ENCODE measurements at places on chromosomes 3 and 15.
A peak's percentile ranks its signal among the peaks of the same experiment; 100 is the strongest.

GRCh38 chr3:32109256-32109655, 2.8 kb downstream of the GPD1L start:
- DNase-seq = no peak

DNA sequence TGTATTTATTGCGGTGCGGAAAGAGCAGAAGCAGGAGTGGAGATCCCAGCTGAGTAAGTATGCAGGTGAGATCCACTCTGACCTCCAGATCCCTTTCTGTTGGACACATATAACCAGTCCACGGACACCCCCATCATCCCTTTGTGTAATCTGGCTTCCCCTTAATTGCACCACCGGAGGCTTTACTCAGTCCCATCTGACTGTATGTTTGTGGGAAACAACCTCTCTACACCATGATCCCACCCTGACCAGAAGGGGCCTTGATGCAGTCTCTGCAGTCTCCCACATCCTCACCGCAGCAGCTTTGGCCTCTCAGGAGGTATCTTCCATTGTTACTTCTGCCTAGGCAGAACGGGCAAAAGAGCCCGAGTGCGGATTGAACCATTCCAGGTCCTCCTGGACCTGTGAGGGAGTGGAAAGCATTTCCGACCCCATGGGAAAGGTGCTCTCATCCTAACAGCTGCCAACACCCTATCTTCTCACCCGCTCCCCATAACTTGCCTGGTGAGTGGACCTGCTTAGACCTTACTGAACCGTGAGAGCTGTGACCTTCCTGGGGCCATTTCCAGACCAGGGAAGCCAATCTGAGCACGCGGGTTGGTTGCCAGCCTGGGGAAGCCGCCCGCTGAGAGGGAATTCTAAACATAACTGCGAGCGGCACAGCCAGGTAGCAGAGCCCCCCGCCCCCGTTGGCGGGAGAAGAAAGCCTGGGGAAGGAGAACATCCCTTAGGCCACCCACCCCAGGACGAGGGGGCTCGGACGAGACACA, 1.1 kb downstream of the SLCO2A1 start:
- no peak for DNase-seq

DNA sequence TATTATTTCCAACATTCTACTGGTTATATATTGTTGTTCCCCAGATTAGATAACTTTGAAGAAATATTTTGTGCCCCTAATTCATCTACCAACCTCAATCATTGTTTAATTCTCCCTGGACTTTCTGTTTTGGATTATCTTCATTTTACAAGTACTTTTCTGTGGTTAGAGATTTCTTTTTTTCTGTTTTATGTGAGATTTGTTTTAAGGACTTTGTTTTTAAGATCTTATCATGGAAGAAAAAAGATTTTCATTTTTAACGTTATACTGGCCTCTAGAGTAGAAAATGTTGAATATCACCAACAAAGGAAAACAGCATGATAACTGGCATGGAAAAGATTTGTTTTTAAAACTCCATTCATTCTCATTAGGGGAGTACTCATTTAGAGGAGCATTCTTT, 210.9 kb upstream of the KCNMB2 start:
- DNase-seq = no peak

DNA sequence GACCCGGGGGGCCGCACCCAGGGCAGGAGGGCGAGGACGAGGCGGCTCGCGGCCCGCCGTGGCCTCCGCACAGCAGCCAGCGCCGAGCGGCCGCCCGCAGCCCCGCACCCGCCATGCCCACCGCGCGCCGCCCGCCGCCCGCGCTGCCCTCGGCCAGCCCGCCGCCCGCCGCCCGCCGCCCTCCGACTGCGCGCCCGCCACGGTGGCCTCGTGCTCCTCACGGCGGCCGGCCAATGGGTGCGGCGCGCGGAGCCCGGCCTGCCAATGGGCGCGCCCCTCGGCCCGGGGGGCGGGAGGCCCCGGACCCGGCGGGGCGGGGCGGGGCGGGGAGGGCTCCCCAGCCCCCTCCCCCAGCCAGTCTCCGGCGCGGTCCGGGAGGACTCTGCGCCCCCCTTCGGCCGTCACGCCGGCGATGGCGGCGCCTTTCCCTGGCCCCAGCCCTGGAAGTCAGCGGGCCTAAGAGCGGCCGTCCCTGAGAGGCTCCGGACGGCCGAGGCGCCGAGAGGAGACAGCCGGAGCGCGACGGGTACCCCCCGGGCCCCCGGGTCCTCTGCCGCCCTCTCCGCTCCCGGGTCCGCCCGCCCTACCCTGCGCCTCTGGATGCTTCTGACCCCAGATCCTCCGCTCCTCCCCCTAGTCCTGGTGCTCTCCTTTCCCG, at the start of gene NT5DC2:
TSS of gene NT5DC2 (minus strand) at position 235 of the 658 bp plus-strand sequence. CDS start at position 115, 120 bp downstream.
- peak; percentile 48 for DNase-seq

DNA sequence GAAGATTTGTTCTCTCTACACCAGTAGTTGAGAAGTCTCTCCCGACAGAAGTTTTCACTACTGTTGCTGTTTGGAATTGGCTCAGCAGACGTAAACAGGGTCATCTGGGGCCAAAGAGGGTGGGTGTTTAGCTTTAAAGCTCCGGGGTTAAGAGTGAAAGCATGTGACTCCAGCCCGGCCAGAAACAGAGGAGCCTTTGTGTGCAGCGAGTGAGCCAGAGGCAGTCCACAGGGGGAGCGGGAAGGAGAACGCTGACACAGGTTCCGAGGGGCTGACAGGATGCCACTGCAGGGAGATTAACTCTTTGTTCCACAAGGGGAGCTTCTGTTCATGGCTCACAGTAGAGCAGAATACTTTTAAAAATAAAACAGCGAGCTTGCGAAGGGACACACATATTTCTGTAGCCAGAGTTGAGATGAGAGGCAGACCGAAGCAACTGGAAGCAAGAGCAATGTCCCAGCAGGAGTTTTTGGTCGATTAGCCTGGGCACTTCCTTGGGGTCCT, 26.9 kb downstream of the BMF start:
- no peak for DNase-seq

- no peak for DNase-seq
These were observed 39.7 kb downstream of the ARHGEF3 start for GRCh38 chr3:56761887-56762651.

GRCh38 chr3:194945508-194945907, 259.8 kb downstream of the FAM43A start:
- DNase-seq = no peak

DNA sequence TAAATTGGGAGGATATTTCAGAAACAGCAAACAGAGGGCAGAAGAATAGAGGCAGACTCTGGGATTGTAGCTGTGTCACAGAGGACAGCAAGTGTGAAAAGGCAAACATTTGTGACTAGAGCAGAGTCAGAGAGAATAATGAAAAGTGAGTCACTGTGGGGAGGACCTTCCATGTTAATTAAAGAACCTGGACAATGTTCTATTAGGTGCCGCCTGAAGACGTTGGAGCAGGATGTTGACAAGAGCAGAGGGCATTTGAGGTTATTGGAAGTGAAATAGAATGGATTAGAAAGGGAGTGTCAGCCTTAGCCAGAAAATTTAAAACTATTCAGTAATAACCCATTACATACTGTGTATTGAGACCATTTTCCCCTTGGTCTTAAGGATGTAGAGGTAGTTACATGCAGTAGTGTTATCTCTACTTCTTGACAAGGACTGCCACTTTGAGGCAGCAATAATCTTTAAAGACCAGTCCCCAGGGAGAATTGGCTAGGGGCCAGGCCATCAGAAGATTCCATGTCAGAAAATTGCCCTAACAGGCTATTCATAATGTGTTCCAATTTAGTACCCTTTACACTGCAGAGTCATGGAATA, 5.8 kb downstream of the ACKR2 start:
- no peak for DNase-seq

GRCh38 chr15:43376017-43376705, 5.3 kb downstream of the TUBGCP4 start:
- no peak for DNase-seq

- no peak for DNase-seq
These were observed 136.3 kb downstream of the NSMCE3 start for GRCh38 chr15:29133321-29133720.

DNA sequence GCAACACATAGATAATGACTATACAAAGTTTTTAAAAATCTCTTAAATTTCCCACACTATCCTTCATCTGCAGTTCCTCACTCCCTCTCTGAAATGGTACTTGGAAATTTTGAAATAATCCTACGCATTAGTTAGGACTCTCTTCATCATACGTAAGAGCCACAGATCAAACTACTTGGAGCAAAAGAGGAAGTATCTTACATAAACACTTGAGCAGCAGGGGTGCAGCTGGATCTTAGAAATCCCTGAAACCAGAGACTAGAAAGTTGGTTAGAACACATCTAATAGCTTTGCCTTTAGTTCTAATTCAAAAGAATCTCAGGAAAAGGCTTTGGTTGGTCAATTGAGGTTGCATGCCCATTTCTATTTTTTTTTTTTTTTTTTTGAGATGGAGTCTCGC, 38.8 kb upstream of the ZNF445 start:
- no peak for DNase-seq

DNA sequence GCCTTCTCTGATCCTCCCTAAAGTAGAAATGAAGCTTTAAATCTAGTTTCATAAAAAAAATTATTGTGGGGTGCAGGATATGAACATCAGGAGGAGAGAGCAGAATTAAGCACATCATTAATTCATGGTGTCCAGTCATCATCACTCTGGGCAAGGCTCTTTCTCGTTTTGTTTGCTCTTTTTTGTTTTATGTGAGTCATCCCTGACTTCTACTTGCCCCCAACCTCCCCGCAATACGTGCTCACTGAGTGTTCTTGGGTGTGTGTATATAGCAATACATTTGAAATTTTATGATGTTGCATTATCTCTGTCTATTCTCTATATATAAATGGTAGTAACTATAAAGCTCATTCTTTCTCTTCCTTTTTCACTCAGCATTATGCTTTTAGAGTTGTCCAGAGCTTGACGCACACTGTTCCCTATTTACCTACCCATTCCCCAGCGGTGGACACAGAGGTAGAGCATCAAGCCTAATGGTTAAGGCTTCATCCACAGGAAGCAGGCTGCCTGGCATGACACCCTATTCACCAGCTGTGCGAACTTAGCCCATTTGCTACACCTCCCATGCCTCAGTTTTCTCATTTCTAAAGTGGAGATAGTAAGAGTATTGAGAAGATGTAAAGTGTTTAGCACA, 72.3 kb downstream of the CD200R1L start:
- DNase-seq = no peak

DNA sequence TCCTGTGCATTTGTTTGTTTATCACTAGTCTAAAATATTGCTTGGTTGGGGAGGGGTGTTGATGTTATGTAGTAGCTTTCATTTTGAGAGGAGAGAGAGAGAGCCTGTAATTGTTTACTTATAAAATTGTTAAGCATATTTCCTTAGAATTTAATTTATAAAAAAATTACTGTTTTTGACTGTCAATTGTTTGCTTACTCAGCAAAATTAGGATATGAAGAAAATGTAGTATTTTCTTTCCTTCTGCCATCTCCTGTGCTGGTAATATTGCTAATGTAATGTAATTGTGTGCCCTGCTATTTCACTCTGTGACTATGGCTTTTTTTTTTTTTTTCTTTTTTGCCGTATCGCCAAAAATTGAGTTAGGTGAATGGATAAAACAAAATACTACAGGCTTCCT, 3.5 kb downstream of the U2SURP start:
- no peak for DNase-seq

GRCh38 chr15:63832620-63833019, 1.1 kb downstream of the HERC1 start:
- DNase-seq = no peak

DNA sequence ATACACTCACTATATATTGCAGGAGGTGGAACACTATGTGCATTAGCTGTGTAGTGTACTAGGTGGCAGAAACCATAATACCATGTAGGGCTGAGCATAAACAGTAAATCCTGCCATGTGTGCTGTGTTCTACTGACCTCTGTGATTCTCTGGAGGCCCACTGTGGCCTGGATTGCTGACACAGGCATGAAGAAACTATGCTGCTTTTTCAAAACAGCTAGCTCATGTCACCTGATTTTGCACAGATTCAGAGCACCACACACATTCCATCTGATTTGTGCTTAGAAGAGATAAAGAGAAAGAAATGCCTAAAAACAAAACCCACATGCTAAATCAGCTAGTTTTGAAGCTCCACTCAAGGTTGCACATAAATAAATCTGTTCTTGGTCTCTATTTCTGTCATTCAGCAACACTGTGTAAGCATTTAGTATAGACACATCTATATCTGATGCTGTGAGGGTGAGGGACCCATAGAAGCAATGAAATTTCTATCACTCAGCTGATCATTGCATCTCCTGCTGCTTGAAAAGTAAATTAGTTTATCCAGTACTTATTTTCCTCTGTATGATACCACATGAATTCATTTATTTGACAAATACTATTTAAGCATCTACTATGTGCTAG, 1007.7 kb upstream of the SEMA6D start:
- DNase-seq = no peak

DNA sequence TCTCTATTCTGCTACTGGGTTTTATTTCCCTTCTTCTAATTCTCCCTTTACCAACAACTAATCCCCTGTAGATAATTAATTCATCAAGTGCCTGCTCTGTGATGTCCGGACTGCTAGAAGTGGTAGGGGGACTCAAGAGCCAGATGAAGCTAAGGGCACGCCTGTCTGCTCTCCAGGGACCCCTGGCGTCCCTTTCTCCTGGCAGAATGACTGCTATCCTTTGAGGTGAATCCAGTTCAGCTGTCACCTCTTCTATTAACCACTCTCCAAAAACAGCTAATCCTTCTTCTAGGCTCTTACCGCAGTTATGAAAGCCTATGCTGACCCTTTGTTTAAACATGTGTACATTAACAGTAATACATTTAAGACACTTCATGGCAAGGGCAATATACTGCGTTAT, 1.4 kb upstream of the CHRNA7 start:
- no peak for DNase-seq

- DNase-seq = no peak
These were observed 16.3 kb upstream of the GATM start for GRCh38 chr15:45394681-45395080.

- no peak for DNase-seq
These were observed 333.9 kb downstream of the TIGIT start for GRCh38 chr3:114627770-114628169.

DNA sequence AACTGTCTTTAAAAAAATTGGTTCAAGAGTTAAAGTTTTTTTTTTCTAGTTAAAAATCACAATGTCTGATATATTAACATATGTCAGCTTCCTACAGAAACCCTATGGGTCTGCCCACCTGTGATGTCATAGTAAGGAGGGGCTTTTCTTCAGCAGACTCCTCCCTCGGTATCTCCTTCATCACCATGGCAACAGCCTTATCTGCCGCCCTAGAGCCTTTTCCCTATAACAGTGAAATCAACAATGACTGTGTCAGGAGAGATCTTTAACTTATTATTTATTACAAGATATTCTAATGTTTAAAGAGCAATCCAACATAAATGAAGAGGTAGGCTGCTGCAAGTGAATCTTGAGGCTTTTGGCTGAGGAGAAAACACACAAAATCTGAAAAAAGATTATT, 138.7 kb downstream of the PEX5L start:
- DNase-seq = no peak

GRCh38 chr15:93146196-93146595, 57.2 kb upstream of the RGMA start:
- DNase-seq = no peak
